Transverse colon (tissue), 4 donors: ENCODE measurements at places on chromosomes 16 and 17. TPM values are rescaled to one million over a fixed set of nuclear protein-coding genes. Genes with fewer than 3 reads are reported as not detected.

DNA sequence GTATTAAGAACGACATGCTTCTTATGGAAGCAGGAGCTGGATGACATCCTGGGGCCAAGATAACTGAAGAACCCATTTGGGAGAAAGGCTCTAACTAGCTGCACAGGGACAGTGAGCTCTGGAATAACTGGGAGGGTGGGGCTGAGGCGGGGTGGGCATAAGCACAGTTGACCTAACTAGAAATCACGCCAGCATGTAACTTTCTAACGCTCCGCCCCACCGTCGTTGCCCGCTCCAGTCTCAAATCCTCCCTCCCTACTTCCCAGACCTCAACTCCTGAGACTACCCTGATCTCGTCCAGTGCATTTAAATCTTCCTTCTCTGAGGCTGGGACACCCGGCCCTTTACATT lies 436 bp downstream of the PHB1 start:
- H3K4me1 ChIP-seq = peaks cover 14% of the 10 kb centered on the region
- DNase-seq = peak; percentile 25
- H3K27me3 ChIP-seq = no peaks in the 10 kb centered on the region
- peak overlapping the region; percentile 86 for H3K27ac ChIP-seq
- H3K36me3 ChIP-seq = no peaks in the 10 kb centered on the region
- H3K4me3 ChIP-seq = peak overlapping the region; percentile 64

DNA sequence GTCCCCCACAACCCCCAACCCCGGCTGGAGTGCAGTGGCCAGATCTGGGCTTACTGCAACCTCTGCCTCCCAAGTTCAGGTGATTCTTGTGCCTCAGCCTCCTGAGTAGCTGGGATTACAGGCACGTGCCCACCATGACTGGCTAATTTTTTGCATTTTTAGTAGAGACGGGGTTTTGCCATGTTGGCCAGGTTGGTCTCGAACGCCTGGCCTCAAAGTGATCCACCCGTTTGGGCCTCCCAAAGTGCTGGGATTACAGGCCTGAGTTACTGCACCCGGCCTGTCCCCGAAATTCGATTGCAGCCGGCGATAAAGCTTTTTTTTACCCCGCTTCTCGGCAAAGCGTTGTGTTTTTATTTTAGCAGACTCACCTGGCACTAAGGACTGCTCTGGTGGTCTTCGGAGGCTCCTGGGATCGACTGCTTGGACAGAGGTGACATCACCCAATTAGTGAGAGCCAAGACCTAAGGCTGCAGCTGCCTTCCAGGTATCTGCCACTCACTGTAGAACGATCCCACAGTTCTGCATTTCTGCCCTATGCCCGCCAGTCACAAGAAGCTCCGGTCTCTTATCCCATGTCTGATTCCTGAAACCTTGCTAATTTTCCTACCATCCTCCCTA lies 82.2 kb upstream of the ARL4D start:
- H3K36me3 ChIP-seq = no peaks in the 10 kb centered on the region
- no peak overlapping the region for H3K27ac ChIP-seq
- no peak for DNase-seq
- no peaks in the 10 kb centered on the region for H3K27me3 ChIP-seq
- H3K4me1 ChIP-seq = no peaks in the 10 kb centered on the region
- no peak overlapping the region for H3K4me3 ChIP-seq

DNA sequence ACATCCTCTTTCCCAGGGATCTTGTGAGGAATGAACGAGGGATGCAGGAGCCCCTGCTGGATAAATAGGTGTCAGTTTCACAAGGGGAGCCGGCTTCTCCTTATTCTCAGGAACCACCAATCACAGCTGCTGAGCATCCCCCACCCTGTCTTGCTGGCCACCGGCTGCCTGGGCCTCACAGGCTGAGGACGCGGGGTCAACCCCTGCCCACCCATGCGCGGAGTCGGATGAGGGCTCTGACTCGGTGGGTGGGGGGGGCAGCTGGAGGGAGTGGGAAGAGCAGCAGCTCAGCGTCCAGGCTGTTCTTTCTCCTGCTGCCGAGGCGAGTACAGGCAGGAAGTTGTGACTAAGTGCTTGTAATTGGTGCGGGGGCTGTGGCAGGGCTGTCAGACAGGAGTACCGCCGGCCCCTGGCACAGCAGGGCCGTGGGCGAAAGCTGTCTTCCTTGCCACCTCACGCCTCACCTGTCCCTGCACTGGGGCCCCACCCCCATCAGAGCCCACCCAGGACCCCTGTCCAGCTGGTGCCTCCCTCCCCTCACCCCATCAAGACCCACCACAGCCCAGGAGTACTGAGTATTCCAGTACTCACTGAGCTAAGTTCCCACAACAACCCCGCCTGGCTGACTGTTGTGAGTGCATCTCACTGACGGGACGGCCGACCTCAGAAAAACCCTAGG lies 11.0 kb upstream of the DPEP1 start:
- no peaks in the 10 kb centered on the region for H3K4me1 ChIP-seq
- no peaks in the 10 kb centered on the region for H3K36me3 ChIP-seq
- no peak for DNase-seq
- H3K27ac ChIP-seq = no peak overlapping the region
- H3K27me3 ChIP-seq = peaks cover 46% of the 10 kb centered on the region

DNA sequence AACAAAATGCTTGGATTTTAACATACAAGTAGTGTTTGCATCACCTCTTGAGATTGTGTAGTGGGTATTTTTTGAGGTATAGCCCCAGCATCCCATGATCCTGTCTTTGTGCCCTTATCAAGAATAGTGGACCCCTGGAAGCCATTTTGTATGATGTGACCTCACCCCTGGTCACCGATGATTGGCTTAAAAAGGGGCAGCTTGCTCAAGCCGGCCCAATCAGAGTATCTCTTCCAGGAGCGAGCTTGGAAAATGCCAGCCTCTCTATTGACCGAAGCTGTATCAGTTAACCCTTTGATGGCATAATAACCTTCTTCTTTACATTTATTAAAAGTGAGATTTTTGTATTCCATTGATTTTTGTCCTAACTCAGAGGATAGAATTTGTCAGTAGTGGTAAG lies 55.5 kb upstream of the FAM20A start:
- no peak for DNase-seq
- no peak overlapping the region for H3K4me3 ChIP-seq
- no peaks in the 10 kb centered on the region for H3K4me1 ChIP-seq
- no peak overlapping the region for H3K27ac ChIP-seq
- H3K36me3 ChIP-seq = no peaks in the 10 kb centered on the region

- DNase-seq = no peak
- H3K36me3 ChIP-seq = no peaks in the 10 kb centered on the region
- no peaks in the 10 kb centered on the region for H3K27me3 ChIP-seq
- no peak overlapping the region for H3K4me3 ChIP-seq
- no peaks in the 10 kb centered on the region for H3K4me1 ChIP-seq
- no peak overlapping the region for H3K27ac ChIP-seq
These were observed 49.6 kb downstream of the MRC2 start for GRCh38 chr17:62676952-62677596.

GRCh38 chr17:4858882-4859260 lies 25.7 kb downstream of the MINK1 start:
- peak; percentile 40 for DNase-seq
- H3K36me3 ChIP-seq = no peaks in the 10 kb centered on the region

- H3K4me3 ChIP-seq = no peak overlapping the region
- no peaks in the 10 kb centered on the region for H3K4me1 ChIP-seq
- no peaks in the 10 kb centered on the region for H3K36me3 ChIP-seq
- no peak overlapping the region for H3K27ac ChIP-seq
- no peaks in the 10 kb centered on the region for H3K27me3 ChIP-seq
These were observed 20.5 kb downstream of the EIF4A3 start for GRCh38 chr17:80126449-80126715.

The KCNH6 gene
- total RNA-seq = not detected

DNA sequence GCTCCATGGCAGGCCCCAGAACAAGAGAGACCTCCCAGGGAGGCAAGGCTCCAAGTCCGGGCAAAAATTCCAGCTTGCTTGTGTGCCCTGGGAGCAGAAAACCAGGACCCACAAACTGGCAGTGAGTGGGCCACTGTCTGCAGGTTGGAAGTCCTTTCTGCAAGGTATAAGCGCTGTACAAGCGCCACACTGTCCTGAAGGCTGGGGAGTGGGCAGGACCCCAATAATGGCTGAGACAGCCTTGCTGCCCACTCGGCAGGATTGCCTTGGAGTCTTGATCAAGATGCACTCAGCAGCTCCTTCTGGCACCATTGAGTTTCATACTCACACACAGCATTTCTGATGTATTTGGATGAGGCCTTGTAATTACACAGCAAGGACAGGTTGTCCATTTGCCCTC lies 388.6 kb downstream of the CPPED1 start:
- H3K4me1 ChIP-seq = no peaks in the 10 kb centered on the region
- H3K27me3 ChIP-seq = no peaks in the 10 kb centered on the region
- H3K36me3 ChIP-seq = no peaks in the 10 kb centered on the region
- H3K27ac ChIP-seq = no peak overlapping the region
- no peak overlapping the region for H3K4me3 ChIP-seq
